ENCODE measurements at places on chromosomes 11 and 22. TPM values are rescaled to one million over a fixed set of nuclear protein-coding genes. Genes with fewer than 3 reads are reported as not detected.

Gene CTSW
- total RNA-seq, result 0.76 TPM

Gene CCDC157
- total RNA-seq, result 4.7 TPM

Gene TCN1
- 0.76 TPM for total RNA-seq

GRCh38 chr11:6095798-6096197 is 11.7 kb upstream of the OR56B4 start:
- DNase-seq, result no peak
- no peak overlapping the region for H3K27ac ChIP-seq
- no peaks in the 10 kb centered on the region for H3K4me1 ChIP-seq

DNA sequence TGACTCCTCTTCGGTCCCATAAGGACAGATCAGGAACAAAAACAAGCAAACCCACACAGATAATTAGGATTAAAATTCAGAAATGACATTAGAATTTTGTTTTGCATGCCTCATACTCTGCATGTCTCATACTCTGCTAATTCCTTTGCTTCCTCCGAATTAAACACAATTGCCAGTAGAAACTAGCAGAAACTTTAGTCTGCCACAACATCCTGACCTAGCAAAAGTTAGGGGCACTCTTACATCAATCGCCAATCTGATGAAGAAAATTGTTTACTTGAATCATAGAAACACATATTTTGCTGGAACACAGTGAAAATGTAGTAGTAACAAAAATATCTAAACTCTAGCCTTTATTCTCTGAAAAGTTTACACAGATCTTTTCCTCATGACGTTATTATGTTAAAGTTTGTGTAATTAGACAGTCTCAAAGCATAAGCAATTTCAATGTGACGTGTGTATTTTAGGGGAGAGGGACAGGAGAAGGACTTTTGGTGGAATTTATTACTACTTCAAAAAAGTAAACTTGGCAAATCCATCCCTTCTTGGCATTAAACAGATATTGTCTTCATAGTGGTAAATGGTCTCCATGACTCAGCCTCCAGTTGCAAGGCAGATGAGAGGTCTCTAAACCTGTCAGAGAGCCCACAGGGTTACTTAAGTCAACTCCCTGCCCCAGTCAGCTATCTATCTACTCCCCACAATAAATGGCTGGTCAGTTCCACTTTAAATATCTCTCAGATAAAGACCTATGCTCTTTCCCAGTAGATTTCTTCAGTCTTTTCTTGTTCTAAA is 249.8 kb upstream of the UBASH3B start:
- H3K4me1 ChIP-seq, result no peaks in the 10 kb centered on the region
- H3K27me3 ChIP-seq, result no peaks in the 10 kb centered on the region
- no peak overlapping the region for H3K27ac ChIP-seq
- no peak overlapping the region for H3K4me3 ChIP-seq

- no peak overlapping the region for H3K4me3 ChIP-seq
- peaks cover 6% of the 10 kb centered on the region for H3K4me1 ChIP-seq
- H3K36me3 ChIP-seq, result peaks cover under 1% of the 10 kb centered on the region
- no peak overlapping the region for H3K27ac ChIP-seq
Measured at GRCh38 chr11:46534711-46535110, 59.1 kb downstream of the AMBRA1 start.

GRCh38 chr11:20518323-20518834 is 81.0 kb upstream of the SLC6A5 start:
- no peaks in the 10 kb centered on the region for H3K36me3 ChIP-seq
- peaks cover 4% of the 10 kb centered on the region for H3K27me3 ChIP-seq
- no peaks in the 10 kb centered on the region for H3K4me1 ChIP-seq
- no peak overlapping the region for H3K4me3 ChIP-seq
- H3K27ac ChIP-seq, result no peak overlapping the region
- no peak for DNase-seq

DNA sequence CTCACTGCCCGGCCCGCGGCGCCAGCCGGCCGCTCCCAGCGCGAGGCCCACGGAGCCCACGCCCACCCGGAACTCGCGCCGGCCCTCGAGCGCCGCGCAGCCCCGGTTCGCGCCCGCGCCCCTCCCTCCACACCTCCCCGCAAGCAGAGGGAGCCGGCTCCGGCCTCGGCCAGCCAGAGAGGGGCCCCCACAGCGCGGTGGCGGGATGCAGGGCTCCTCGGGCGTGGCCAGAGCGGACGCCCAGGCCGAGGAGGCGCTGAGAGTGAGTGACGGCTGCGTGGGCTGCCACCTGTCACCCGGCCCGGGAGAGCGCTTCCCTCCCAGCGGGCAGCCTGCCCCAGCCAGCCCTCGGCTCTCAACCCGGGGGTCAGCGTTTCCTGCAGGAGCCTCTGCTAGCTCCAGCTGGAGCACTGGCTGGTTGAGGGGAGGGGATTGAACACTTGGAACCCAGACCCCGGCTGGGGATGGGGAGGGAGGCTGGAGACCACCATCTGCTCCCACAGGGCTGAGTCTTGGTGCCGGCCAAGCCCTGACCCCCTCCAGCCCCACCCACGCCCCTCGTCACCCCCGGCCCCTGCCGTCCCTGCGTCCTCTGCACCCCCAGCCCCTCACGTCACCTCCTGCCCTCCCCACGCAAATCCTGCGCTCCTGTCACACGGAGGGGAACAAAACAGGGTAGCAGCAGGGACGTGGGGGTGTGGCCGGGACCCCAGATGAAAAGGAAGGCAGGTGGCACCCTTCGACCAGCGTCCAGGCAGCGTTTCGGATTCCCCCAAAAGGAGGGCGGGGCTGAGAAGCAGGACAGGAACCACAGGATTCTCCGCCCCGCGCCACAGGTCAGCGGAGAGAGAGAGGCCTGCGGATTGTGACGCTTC is 157.0 kb downstream of the BRD1 start:
- peak; percentile 55 for DNase-seq
- H3K27me3 ChIP-seq, result peaks cover 81% of the 10 kb centered on the region
- H3K36me3 ChIP-seq, result no peaks in the 10 kb centered on the region
- H3K4me1 ChIP-seq, result peaks cover 19% of the 10 kb centered on the region
- H3K4me3 ChIP-seq, result peak overlapping the region; percentile 44

- peaks cover 26% of the 10 kb centered on the region for H3K4me1 ChIP-seq
- DNase-seq, result no peak
- H3K27ac ChIP-seq, result no peak overlapping the region
- H3K36me3 ChIP-seq, result peaks cover 35% of the 10 kb centered on the region
- no peak overlapping the region for H3K4me3 ChIP-seq
Measured at GRCh38 chr11:72430741-72431570, 3.4 kb downstream of the CLPB start.

DNA sequence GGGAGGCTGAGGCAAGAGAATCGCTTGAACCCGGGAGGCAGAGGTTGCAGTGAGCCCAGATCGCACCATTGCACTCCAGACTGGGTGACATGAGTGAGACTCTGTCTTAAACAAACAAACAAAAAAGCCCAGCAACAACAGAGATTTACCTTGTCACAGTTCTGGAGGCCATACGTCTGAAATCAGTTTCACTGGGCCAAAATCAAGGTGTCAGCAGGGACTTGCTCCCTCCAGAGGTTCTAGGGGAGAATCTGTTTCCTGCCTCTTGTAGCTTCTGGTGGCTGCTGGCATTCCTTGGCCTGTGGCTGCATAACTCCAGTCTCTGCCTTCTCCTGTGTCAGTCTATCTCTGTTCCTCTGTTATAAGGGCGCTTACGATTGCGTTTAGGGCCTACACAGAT is 1.5 kb downstream of the DDX10 start:
- H3K27ac ChIP-seq, result no peak overlapping the region
- peaks cover 37% of the 10 kb centered on the region for H3K4me1 ChIP-seq
- peak overlapping the region; percentile 87 for H3K4me3 ChIP-seq
- H3K36me3 ChIP-seq, result no peaks in the 10 kb centered on the region

- H3K4me1 ChIP-seq, result peaks cover 32% of the 10 kb centered on the region
- H3K36me3 ChIP-seq, result no peaks in the 10 kb centered on the region
- no peaks in the 10 kb centered on the region for H3K27me3 ChIP-seq
- no peak for DNase-seq
Measured at GRCh38 chr11:111414936-111415335, 35.9 kb upstream of the POU2AF1 start.

DNA sequence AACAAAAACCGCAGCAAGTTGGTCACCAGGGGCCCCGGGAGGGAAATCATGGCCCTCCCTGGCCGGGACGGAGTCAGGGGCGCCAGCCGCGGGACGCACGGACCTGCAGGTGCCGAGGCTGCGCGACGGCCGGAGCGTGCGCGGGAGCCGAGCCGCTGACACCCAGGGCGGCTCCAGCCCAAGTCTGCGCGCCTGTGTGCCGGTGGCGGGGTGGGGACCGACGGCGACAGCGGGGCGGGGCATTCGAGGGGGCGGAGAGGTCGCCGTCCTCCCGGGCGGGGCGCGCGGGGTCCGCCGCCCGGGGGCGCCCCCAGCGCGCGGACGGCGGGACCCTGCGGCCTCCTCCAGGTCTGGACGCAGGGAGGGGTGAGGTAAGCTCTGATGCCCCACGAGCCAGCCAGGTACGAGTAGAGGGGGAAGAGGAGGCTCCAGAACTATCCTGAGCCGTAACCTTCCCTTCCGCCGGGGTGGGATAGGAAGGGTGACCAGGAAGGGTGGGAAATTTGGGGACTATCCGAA is at the start of gene ESAM:
Gene ESAM (minus strand): TSS at position 186 of the 519 bp plus-strand sequence. CDS start 136 bp downstream, at position 50.
- peak within 1 kb of the TSS; percentile 51 for H3K4me3 ChIP-seq
- peaks cover 41% of the 10 kb centered on the region for H3K4me1 ChIP-seq
- peaks cover 3% of the 10 kb centered on the region for H3K36me3 ChIP-seq

GRCh38 chr22:49929994-49930575 is 11.7 kb downstream of the CRELD2 start:
- DNase-seq, result no peak
- H3K27me3 ChIP-seq, result peaks cover 5% of the 10 kb centered on the region
- peaks cover 7% of the 10 kb centered on the region for H3K36me3 ChIP-seq
- H3K27ac ChIP-seq, result no peak overlapping the region
- no peak overlapping the region for H3K4me3 ChIP-seq
- H3K4me1 ChIP-seq, result peaks cover 63% of the 10 kb centered on the region

DNA sequence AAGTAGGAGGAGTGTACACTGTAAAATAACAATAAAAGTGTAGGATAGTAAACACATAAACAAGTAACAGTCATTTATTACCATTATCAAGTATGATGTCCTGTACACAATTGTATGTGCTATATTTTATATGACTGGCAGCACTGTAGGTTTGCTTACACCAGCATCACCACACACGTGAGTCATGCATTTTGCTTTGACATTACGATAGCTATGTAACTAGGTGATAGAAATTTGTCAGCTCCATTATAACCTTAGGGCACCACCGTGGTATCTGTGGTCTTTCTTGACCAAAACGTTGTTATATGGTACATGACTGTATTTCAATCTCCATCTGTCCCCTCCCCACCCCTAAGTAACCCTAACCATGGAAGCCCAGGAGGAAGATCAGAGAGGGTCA is 1.1 kb downstream of the DNAL4 start:
- peaks cover 19% of the 10 kb centered on the region for H3K4me1 ChIP-seq
- H3K4me3 ChIP-seq, result peak overlapping the region; percentile 89
- no peak overlapping the region for H3K27ac ChIP-seq
- H3K36me3 ChIP-seq, result peaks cover 11% of the 10 kb centered on the region
- H3K27me3 ChIP-seq, result no peaks in the 10 kb centered on the region

DNA sequence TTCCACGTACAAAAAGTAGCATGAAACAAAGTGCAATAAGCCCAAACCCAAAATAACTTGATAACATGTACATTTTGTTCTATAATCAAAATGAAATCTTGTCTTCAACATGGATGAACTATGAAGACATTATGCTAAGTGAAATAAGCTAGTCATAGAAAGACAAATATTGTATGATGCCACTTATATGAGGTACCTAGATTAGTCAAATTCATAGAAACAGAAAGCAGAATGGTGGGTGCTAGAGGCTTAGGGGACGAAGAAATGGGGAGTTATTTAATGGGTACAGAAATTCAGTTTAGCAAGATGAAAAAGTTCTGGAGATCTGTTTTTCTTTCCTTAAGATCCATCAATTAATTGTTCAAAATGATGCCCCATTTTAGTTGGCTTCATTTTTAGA is 7.5 kb downstream of the PGM2L1 start:
- no peaks in the 10 kb centered on the region for H3K27me3 ChIP-seq
- DNase-seq, result no peak
- H3K27ac ChIP-seq, result no peak overlapping the region
- H3K4me1 ChIP-seq, result peaks cover 2% of the 10 kb centered on the region
- no peaks in the 10 kb centered on the region for H3K36me3 ChIP-seq

GRCh38 chr11:13883042-13883441 is 79.5 kb upstream of the SPON1 start:
- no peaks in the 10 kb centered on the region for H3K27me3 ChIP-seq
- no peaks in the 10 kb centered on the region for H3K36me3 ChIP-seq
- H3K4me3 ChIP-seq, result no peak overlapping the region
- no peak overlapping the region for H3K27ac ChIP-seq

- no peak overlapping the region for H3K27ac ChIP-seq
- no peaks in the 10 kb centered on the region for H3K27me3 ChIP-seq
- no peak for DNase-seq
- peaks cover 11% of the 10 kb centered on the region for H3K4me1 ChIP-seq
Measured at GRCh38 chr11:116994195-116994594, 104.0 kb downstream of the SIK3 start.

- no peak overlapping the region for H3K4me3 ChIP-seq
- H3K27ac ChIP-seq, result no peak overlapping the region
- H3K27me3 ChIP-seq, result peaks cover 9% of the 10 kb centered on the region
- no peaks in the 10 kb centered on the region for H3K36me3 ChIP-seq
- H3K4me1 ChIP-seq, result no peaks in the 10 kb centered on the region
Measured at GRCh38 chr22:36904260-36904880, 9.1 kb upstream of the CSF2RB start.

- H3K27me3 ChIP-seq, result no peaks in the 10 kb centered on the region
- no peak for DNase-seq
- H3K27ac ChIP-seq, result peak overlapping the region; percentile 64
- H3K36me3 ChIP-seq, result no peaks in the 10 kb centered on the region
- H3K4me3 ChIP-seq, result peak overlapping the region; percentile 52
- peaks cover 2% of the 10 kb centered on the region for H3K4me1 ChIP-seq
Measured at GRCh38 chr11:26994631-26995095, 751 bp downstream of the FIBIN start.

- H3K4me3 ChIP-seq, result no peak overlapping the region
- no peaks in the 10 kb centered on the region for H3K27me3 ChIP-seq
- no peaks in the 10 kb centered on the region for H3K4me1 ChIP-seq
- H3K27ac ChIP-seq, result no peak overlapping the region
- DNase-seq, result no peak
Measured at GRCh38 chr11:78886616-78887015, 312.0 kb upstream of the NARS2 start.

DNA sequence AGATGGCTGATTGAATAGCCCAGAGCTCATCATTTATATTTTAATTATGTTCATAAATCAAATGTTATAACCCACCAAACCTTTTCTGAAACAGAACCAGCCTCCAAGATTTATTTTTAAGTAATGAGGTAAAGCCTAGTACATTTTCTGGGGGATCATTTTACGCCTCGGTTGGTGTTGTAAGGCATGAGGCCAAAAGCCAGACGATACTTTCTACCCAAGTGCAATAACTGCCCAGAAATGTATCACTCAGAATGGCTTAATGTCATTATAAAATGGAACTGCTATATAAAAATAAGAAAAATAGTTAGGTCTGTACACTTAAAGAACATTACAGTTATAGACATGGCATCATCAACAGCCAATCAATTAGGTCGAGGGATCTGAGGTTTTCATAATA is 283.3 kb downstream of the CADM1 start:
- DNase-seq, result no peak
- no peaks in the 10 kb centered on the region for H3K4me1 ChIP-seq
- H3K4me3 ChIP-seq, result no peak overlapping the region
- no peak overlapping the region for H3K27ac ChIP-seq
- H3K36me3 ChIP-seq, result peaks cover 2% of the 10 kb centered on the region

All from suprapubic skin (tissue), 4 donors.